NCI-H82 (cell line): ENCODE measurements at places on chromosomes 4 and X.

DNA sequence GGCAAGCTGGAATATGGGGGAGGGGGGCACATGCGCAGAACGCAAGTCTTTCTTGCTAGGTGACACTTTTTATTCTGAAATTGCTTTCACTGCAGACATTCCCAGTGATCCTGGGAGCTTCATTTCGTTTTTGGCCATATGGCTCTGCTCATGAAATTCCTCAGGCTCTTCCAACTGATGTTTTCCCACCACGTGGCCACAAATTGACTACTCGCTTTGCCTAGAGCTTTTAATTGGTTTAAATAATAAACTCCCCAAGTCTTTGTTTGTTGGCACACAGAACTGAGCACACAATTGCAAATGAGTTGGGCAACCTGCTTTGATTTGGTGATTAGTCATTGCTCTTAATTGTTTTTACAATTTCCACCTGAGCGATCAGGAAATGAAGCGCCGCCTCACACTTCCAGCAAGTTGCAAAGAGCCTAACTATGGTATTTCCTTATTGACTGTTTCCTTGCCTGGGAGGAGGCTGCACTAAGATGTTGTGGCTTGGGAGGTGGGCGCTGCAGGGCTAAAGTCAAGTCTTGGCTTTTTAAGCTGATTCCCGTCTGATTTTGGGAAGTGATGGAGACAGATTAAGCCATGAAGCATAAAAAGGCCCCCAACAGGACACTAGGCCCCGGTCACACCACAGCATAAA lies 282.5 kb downstream of the ZIC3 start:
- peak; percentile 27 for DNase-seq

- no peak for DNase-seq
Observed at GRCh38 chr4:38891051-38891983, 23.7 kb downstream of the FAM114A1 start.

DNA sequence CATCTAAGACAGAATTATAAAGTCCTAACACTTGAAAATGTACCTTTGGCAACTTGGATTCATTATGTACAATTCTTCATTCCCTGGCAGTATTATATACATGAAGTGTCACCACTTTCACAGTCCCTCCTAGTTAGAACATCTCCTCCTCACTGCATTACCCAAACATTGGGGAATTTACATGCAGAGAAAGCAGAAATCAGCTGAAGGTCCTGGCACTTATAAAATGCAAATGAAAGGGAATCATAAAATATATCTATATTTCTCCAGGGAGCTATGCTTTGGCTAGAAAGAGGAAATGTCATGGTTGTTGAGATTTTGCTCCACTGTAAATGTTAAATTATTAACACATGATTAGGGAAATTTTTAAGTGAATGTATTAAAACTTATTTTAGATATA lies 835.6 kb upstream of the SLIT2 start:
- no peak for DNase-seq

DNA sequence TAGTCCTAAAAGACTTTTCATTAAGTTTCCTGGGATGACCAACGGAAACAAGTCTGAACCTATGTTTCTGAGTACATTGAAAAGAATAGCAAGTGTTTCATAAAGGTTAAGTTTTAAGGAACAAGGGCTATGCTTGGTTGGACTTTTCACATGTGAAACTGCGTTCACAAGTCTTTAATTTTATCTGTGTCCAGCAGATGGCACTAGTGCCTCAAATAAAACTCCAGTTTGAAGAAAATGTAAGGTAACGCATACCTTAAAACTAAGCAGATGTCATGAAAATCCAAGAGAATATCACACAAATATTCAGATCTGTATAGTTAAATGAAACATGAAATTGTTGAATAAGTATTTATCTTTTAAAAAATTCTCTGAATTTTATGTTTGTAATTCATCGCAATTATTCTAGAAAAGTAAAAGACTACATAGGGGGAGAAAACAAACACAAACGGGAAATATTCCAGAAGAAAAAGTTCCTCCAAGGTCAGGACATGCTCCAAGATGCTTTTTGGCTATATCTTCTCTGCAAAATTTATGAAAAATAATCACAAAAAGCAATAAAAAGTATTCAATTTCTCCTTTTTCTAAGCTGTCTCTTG lies 89.6 kb upstream of the MAD2L1 start:
- DNase-seq = peak; percentile 74

GRCh38 chr4:81427344-81427821 lies 44.3 kb downstream of the RASGEF1B start:
- no peak for DNase-seq

DNA sequence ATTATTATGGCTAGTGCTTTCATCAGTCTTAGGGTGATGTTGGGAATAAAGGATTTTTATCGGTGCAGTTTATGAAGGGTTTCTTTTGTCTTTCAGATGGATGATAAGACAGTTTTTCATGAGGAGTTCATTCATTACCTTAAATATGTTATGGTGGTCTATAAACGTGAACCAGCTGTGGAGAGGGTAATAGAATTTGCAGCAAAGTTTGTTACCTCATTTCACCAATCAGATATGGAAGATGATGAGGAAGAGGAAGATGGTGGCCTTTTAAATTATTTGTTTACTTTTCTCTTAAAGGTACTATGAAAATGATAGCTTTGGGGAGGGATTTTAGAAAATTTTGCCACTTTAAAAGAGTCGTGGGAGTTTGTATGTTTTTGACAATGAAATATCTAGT lies 1.3 kb downstream of the NCAPG start:
- no peak for DNase-seq

DNA sequence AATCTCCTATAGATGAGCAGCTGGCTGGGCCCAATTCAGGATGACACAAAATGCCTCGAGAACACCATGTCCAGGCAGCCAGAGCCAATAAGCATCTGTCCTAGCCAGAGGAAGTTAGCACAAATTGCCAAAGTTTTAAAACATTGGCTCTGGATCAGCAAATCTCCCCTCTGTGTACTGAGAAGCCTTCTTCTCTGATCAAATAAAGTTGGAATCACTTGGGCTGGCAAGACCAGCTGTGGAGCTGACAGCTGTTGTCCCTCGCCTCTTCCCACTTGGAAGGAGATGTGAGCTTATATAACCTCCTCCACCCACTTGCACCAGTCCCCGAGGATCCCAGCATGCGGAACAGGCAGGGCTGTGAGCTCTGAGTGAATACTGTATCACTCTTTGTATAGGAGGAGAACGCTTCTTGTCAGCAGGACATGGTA lies 183.9 kb downstream of the OPHN1 start:
- no peak for DNase-seq

DNA sequence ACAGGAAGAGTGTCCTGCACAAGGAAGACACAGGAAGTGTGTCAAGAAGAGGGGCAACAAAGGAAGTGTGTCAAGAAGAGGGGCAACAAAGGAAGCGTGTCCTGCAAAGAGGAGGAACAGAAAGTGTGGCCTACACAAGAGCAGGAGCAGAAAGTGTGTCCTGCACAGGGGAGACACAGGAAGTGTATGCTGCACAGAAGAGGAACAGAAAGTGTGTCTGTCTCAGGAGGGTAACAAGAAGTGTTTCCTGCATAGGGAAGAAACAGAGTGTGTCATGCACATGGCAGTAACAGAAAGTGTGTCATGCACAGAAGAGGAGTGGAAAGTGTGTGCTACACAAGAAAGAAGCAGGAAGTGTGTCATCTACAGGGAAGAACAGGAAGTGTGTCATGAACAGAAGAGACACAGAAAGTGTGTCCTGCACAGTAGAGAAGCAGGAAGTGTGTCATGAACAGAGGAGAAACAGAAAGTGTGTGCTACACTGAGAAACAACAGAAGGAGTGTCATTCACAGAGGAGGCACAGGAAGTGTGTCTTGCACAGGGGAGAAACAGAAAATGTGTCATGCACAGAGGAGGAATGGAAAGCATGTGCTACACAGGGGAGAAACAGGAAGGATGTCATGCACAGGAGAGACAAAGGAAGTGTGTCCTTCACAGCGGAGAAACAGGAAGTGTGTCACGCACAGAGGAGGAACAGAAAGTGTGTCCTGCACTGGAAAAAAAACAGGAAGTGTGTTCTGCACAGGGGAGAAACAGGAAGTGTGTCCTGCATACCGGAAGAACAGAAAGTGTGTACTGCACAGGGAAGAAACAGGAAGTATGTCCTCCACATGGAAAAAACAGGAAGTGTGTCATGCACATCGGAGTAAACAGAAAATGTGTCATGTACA lies 526.4 kb upstream of the PRKX start:
- DNase-seq = no peak

DNA sequence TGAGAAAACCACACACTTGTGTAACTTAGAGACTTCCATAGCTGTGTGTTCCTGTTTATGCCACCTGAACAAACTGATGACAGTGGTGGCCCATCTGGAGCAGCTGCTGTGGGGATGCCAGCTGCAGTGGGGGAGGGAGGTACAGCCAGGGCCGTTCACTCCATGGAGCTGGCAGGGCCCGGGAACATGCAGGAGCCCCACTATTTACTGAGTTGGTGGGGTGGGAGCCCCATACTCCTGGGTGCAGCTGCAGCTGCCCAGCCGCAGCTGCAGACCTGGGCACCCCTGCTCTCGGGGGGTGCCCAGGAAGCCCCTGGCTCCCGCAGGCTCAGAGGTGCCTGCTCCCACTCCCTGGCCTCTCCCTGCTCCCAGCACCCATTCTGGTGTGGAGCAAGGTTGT lies 398.6 kb upstream of the RASGEF1B start:
- no peak for DNase-seq
